ENCODE measurements at places on chromosomes 6 and 20.
A peak's percentile ranks its signal among the peaks of the same experiment; 100 is the strongest.

DNA sequence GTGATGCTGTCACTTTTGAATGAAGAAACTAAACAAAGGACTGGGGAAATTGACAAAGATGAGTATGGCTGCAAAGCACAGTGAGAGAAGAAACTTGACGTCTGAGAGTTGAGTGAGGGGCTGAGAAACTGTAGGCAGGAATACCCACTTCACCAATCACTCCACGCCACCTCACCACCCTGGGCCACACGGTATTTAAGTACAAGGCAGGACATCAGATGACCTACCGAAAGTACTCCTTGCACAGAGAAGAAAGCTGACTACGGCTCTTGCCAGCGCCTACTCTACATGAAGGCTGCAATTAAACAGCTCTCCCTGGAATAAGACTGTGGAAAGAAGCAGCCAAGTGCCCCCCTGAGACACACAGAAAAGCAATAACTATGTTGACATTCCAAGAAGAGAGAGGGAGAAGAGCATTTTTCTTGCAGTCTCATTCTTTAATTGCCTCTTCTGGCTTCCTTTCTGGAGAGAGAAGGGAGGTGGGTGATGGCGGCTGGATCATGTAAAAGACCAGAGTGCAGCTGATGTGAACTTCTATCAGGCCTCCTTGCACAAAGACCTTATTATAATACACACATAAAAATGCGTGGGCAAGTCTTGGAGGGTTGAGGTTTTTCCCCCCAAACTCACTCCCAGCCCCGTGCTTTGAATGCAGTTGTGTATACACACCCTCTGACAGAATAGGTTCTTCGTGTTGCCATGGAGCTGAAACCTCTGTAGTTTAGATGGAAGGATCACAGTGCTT lies 44.6 kb downstream of the HIVEP2 start:
- DNase-seq = peak; percentile 40

DNA sequence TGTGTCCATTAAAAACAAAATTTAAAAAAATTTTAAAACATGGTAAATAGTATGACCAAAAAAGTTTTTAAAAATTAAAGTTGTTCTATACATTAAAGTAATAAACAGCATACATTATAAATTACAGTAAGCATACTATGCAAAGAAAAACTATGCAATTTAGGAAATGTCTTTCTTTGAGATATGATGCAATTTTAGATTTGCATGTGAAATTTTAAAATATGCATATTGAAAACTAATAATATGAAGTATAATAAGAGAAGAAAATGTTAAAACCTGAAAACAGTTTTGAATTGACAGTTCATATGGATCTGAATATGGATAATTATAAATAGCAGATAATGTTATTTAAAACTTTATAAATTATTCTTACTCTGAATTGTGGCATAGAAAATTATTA lies 43.1 kb downstream of the ASCC3 start:
- no peak for DNase-seq

DNA sequence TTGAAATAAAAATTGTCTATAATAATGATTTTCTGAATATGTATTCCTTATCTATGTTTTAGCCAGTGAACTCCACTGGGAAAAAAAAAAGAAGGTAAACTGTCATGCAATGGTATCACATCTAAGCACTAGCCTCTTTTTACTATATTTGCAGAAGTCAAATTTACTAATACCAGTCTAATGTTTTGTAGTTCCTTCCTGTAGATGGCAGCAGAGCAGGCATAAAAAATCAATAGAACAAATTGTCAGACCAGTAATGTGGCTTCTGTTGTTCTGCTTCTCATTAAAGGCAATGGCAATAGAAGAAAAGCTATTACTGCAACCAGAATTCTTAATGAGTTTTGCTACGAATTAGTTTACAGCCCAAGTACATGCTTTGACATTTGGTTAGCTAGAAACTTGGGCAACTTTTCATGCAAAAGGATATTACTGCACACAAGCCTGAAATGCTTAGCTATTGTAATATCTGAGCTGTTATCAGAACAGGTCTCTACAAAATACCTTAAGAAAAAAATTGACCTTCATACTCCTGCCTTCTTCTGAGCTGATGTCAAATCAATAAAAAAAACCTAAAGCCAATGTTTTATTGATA lies 476.9 kb downstream of the KHDRBS2 start:
- DNase-seq = no peak

DNA sequence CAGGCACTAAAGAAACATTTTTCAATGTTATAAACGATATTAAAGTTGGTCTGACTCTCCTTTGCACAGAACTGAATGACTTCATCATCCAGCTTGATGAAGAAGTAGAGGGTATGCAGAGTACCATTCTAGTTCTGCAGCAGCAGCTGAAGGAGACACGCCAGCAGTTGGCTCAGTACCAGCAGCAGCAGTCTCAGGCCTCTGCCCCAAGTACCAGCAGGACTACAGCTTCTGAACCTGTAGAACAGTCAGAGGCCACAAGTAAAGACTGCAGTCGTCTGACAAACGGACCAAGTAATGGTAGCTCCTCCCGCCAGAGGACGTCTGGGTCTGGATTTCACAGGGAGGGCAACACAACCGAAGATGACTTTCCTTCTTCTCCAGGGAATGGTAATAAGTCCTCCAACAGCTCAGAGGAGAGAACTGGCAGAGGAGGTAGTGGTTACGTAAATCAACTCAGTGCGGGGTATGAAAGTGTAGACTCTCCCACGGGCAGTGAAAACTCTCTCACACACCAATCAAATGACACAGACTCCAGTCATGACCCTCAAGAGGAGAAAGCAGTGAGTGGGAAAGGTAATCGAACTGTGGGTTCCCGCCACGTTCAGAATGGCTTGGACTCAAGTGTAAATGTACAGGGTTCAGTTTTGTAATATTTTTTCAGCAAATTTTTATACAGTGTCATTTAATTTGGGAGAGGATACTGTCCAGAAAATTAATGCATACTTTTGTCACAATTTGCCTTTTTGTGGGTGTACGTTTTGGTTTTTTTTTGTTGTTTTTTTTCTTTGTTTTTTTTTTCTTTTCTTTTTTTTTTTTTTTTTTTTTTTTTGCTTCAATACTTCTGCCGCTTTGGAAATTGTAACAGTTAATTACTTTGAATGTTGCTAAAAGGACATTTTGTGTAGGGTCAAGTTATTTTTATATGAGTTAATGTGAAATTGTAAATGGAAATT lies 6.6 kb upstream of the ACAT2 start:
- no peak for DNase-seq

DNA sequence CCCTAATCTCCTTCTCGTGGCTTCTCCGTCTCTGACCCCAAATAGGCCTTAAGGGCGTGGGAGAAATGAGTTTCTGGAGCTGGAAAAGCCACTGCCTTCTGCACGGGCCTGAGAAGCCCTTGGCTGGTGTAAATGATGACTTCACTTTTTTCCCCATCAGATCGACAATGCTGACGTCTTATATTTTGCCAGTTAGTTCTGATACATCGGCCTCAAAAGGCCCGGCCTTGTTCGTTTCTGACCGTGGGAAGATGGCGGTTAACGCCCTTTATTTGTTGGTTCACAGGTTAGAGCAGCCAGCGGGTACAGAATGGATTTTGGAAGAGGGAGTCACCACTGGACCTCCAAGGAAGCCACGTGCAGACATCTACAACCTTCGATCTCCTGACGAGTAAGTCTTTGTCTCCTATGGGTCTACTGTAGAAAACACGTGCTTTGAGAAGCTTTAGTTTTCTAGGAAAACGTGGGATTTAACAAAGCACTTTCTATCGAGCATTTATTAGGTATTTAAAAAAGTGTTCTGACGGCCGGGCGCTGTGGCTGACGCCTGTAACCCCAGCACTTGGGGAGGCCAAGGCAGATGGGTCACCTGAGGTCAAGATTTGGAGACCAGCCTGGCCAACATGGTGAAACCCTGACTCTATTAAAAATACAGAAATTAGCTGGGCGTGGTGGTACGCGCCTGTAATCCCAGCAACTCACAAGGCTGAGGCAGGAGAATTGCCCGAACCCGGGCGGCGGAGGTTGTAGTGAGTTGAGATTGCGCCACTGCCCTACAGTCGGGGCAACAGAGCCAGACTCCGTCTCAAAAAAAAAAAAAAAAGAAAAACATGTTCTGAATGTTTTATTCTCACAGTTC lies 1.2 kb upstream of the ZNFX1 start:
- no peak for DNase-seq

DNA sequence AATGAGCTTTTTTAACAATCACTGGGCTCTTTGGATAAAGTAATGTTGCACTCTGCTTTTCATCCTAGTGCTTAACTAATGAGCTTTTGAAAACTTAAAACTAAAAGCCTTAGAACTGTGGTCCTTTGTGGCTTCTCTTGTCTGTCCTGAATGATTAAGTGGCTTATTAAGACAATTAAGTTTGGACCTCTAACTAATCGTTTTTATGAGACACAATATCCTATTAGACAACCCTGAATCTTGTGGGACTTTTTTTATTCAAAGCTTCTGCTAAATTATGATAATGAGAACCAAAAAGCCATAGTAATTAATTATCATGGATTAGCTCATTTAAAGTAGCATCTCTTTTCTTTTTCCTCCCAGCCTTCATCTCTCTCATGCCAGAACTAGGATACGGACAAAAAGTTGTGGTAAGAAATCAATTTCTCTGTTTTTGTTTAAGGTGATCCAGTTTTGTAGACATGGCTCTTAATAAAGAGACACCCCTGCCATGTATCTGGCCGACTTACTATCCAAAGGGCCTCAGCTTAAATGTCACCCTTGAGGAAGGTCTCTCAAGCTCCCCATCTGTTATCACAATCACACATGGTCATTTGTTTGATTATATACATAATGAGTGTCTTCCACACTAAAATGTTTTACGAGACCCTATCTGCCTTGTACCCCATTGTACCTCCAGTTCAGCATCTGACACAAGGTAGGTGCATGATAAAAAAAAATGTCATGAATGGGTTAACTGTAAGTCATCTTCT lies 384.4 kb upstream of the IRAK1BP1 start:
- DNase-seq = no peak

GRCh38 chr20:62511300-62511914 lies 35.6 kb upstream of the GATA5 start:
- no peak for DNase-seq

- no peak for DNase-seq
These were observed 51.0 kb upstream of the CLDN20 start for GRCh38 chr6:155212616-155213380.

- DNase-seq = no peak
These were observed 162.4 kb downstream of the ID4 start for GRCh38 chr6:19999319-20000191.

- DNase-seq = no peak
These were observed 82.8 kb downstream of the ATRN start for GRCh38 chr20:3553663-3554062.

DNA sequence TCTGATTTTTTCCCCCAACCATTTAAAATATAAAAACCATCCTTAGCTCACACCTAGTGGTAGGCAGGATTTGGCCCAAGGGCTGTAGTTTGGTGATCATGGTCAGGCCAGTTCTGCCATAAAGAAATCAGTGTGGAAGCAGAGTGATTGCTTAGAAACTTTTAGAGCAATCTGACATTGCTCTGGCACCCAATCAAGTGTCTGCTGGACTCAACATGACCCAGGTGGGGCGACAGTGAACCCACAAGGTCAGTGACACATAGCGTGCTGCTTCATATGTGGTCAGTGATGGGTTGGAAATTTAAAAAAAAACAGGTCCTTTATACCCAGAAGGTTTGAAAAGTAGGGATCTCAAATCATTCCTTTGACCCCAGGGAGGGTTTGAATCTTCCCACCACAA lies 107.9 kb downstream of the BANF2 start:
- DNase-seq = no peak

GRCh38 chr6:159874435-159874834 lies 16.4 kb upstream of the MAS1 start:
- no peak for DNase-seq

DNA sequence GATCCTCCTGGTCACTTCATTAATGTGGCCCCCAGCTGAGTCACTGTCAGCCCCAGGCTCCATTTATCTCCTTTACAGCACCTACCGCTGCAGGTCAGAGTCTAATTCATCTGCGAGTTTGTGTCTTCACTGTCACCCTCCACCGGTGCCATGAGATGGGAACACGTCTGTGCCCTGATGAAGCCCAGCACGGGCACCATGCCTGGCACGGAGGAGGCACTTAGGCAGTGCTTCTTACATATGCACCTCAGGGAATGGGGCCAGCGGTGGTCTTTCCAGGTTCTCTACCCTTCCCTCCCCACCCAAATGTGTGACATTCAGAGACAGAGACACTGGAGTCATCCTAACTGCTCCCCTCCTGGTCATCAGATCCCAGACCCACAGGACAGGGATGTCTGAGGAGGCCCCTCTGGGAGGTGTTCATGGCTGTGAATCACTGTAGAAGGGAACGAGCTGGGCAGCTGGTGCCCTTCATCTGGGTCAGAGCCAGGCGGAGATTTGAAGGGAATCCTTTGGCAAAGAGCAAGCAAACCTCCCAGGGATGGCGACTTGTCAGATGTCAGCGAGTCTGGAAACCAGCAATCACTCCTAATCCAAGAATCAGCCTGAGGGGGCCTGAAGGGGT lies 364.6 kb downstream of the PREX1 start:
- no peak for DNase-seq

GRCh38 chr6:150766201-150766997 lies 99.1 kb upstream of the MTHFD1L start:
- no peak for DNase-seq

DNA sequence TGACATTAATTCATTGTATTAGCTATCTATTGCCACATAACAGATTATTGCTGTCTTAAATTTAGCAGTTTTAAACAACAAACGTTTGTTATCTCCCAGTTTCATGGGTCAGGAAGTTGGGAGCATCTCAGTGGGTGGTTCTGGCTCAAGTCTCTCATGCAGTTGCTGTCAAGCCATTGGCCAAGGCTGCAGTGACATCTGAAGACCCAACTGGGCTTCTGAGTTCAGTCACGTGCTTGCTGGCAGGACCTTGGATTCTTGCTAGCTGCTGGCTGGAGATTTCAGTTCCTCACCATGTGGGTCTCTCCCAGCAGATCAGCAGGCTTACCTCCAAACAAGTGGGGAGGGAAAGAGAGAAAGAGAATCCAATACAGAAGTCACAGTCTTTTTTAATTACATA lies 152.6 kb upstream of the EXOC2 start:
- DNase-seq = no peak

GRCh38 chr6:154528310-154528915 lies 17.9 kb upstream of the CNKSR3 start:
- DNase-seq = no peak

DNA sequence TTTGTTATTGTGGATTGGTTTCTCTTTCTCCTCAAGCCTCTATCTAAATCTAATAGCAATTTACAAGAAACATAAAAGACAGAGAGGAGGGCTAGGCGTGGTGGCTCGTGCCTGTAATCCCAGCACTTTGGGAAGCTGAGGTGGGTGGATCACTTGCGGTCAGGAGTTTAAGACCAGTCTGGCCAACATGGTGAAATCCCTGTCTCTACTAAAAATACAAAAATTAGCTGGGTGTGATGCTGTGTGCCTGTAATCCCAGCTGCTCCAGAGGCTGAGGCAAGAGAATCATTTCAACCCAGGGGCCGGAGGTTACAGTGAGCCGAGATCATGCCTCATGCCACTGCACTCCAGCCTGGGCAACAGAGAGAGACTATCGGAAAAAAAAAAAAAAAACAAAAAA lies 46.6 kb downstream of the SLC2A12 start:
- DNase-seq = no peak

- DNase-seq = no peak
These were observed 132.5 kb downstream of the SULF2 start for GRCh38 chr20:47652794-47653193.

- DNase-seq = no peak
These were observed 223.9 kb downstream of the TSHZ2 start for GRCh38 chr20:53195876-53196610.

GRCh38 chr6:140101367-140101766 lies 726.9 kb upstream of the CITED2 start:
- DNase-seq = no peak

- no peak for DNase-seq
These were observed 4.9 kb upstream of the IPCEF1 start for GRCh38 chr6:154361476-154361875.

GRCh38 chr20:49945701-49946477 lies 9.7 kb downstream of the RNF114 start:
- no peak for DNase-seq

All from effector CD8-positive, alpha-beta T cell (primary cell).